ENCODE measurements at places on chromosomes 1 and 21. TPM values are rescaled to one million over a fixed set of nuclear protein-coding genes. Genes with fewer than 3 reads are reported as not detected.

DNA sequence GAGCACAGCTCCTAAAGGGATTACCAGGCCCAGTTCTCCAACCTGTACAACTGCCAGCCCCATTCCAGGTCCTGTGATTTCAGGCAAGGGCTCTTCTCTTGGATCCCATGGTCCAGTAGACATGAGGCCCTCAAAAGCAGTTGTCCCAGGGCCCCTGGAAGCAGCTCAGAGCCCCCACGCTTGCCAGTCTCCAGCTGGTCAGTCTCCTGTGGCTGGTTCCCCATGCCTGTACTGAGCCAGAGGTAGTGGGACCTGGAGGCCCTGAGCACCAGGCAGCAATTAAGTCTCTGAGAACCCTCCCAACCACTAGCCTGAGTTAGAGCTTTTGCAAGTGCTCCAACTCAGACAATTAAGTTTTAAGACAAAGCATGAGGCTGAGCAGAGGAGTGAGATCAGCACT is 36.9 kb downstream of the CDC42BPA start:
- no peaks in the 10 kb centered on the region for H3K36me3 ChIP-seq
- no peak overlapping the region for H3K4me3 ChIP-seq
- DNase-seq = no peak
- no peak overlapping the region for H3K27ac ChIP-seq
- no peaks in the 10 kb centered on the region for H3K27me3 ChIP-seq
- H3K4me1 ChIP-seq = no peaks in the 10 kb centered on the region

DNA sequence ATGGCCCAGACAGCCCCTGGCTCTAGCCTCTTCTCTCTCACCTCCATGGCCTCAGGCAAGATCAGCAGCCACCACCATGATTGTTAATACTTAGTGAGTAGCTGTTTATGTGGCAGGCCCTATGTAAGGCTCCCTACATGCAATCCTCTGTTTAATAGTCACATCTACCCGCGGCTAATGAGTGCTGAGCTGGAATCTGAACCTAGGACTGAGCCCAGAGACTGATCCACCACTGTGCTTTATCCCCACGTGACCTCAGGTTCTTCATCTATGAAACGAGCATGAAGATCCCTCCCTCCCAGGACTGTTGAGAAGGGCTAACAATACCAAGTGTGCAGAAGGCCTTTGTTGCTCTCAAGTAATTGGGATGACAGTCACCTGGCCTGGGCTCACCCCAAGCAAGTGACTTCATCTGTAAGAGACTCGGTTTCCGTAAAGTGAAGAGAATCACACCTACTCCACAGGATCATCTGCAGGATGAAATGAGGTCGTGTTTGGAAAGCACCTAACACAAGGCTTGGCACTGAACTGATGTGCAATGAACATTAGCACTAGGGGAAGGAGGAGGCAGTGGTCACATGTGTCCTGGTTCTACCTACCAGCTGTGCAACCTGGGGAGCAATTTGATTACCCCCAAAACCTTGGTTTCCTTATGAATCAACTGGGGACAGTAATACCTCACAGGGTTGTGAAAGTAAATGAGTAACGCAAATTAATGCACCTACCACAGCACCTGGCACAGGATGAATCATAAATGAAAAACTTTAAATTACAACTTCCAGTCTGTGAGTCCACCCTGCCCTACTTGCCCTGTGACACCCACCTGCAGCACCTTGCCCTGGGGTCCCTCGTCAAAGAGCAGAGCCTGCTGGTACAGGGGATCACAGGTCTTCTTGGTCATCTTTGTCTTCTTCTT is 37.2 kb downstream of the RIMS3 start:
- DNase-seq = no peak
- H3K4me3 ChIP-seq = no peak overlapping the region
- H3K4me1 ChIP-seq = peaks cover 8% of the 10 kb centered on the region
- no peak overlapping the region for H3K27ac ChIP-seq

DNA sequence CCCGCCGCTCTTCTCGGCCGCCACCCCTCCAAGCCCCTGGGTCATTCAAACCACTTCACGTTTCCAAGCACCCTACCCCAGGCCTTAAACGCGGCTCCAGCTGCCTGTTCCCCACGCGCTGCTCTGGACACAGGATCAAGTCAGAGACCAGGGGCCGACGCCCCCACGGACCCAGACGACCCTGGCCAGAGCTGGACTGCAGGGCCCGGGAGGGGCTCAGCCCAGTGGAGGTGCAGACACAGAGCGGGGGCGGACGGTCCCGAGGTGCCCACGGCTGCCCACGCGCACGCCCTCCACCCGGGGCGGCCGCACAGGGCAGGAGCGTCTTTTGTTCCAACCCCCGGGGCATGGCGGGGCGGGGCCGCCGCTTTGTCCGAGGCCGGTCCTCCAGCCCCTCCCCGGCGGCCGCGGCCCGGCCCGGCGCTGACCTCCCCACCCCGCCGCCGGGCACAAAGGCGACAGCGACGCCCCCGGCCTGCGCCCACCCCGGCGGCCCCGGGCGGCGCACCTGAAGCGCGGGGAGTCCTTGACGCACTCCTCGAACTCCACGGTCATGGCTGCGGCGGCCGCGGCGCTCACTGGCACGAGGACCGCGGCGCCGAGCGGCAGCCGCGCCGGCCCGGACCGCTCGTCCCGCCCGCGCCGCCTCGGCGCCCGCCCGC is 338 bp downstream of the ACAP3 start:
- H3K27me3 ChIP-seq = no peaks in the 10 kb centered on the region
- no peak for DNase-seq
- H3K4me3 ChIP-seq = peak overlapping the region; percentile 71
- H3K4me1 ChIP-seq = peaks cover 46% of the 10 kb centered on the region
- no peak overlapping the region for H3K27ac ChIP-seq

DNA sequence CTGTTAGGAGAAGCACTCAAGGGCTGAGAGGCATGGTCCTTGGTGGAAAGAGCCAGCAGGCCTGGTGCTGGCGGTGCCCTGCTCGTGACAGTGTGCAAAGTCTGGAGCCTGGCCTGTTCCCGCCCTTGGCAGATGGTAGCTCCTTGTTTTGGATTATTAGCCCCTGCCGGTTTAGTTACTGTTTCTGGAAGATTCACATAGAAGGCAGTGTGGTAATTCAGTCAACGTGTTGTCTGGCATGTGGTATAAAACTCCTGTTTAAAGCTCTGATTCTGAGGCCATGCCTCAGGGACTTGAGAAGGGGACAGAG is 6.8 kb downstream of the PKNOX1 start:
- no peak overlapping the region for H3K4me3 ChIP-seq
- no peaks in the 10 kb centered on the region for H3K27me3 ChIP-seq
- peaks cover 2% of the 10 kb centered on the region for H3K36me3 ChIP-seq

GRCh38 chr1:34900775-34901502 is 28.5 kb downstream of the DLGAP3 start:
- H3K4me3 ChIP-seq = no peak overlapping the region
- no peaks in the 10 kb centered on the region for H3K4me1 ChIP-seq
- no peak for DNase-seq
- no peaks in the 10 kb centered on the region for H3K36me3 ChIP-seq

DNA sequence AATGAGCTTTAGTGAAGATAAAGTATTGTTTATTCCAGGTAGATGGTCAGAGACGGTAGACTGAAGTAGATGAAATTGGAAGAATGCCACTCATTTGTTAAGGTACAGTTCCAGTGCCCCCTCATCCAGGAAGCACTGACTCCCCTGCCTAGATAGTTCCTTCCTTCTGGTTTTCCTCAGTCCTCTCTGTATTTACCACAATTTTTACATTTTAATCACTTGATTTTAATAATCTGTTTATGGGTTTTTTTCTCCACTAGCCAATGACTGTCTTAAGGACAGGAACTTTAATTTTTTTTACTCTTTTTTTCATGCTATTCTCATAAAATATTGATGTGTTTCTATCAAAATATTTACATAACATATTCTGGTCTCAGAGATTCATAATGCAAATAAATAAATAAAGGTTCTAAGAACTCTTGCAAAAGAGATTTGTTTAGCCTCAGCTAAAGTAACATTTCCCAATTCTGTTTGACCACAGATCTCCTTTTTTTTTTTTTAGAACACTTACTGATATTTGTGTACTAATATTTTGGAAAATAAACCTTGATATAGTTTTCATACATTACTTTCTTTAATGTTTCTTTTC is 651.6 kb downstream of the PLPP3 start:
- H3K27ac ChIP-seq = no peak overlapping the region
- DNase-seq = no peak
- no peaks in the 10 kb centered on the region for H3K36me3 ChIP-seq

GRCh38 chr1:210455840-210456603 is 127.3 kb downstream of the HHAT start:
- no peak overlapping the region for H3K27ac ChIP-seq
- H3K27me3 ChIP-seq = no peaks in the 10 kb centered on the region
- H3K4me3 ChIP-seq = no peak overlapping the region
- no peak for DNase-seq
- no peaks in the 10 kb centered on the region for H3K36me3 ChIP-seq

- no peak for DNase-seq
- H3K27me3 ChIP-seq = no peaks in the 10 kb centered on the region
- H3K27ac ChIP-seq = no peak overlapping the region
- peaks cover 32% of the 10 kb centered on the region for H3K36me3 ChIP-seq
- peaks cover 14% of the 10 kb centered on the region for H3K4me1 ChIP-seq
- no peak overlapping the region for H3K4me3 ChIP-seq
These were observed 5.2 kb downstream of the LEPR start for GRCh38 chr1:65425697-65426096.

AGT gene
- not detected for total RNA-seq

SLC25A34 gene
- 1.8 TPM for total RNA-seq

NR1I3 gene
- total RNA-seq = not detected

BARHL2 gene
- not detected for total RNA-seq

PTPRF gene
- total RNA-seq = 0.22 TPM

EPHA2 gene
- total RNA-seq = not detected

LRRC3 gene
- total RNA-seq = 1.6 TPM

GOLT1A gene
- not detected for total RNA-seq

ADAMTSL4 gene
- total RNA-seq = 0.12 TPM
